ENCODE measurements at places on chromosomes 4 and X.

DNA sequence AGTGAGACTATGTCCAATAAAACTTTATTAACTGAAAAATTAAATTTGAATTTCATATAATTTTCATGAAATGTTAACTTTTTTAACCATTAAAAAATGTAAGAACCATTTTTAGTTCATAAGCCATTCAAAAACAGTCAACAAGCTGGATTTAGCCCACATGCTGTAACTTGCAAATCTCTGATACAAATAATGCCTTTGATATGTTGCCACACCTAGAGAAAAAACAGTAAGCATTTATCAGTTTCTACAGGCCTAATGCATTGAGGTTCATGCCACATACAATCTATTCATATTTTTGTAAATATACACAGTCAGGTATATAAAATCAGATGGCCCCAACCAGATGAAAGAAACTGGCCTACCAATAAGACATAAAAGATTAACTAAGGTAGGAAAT lies 52.8 kb downstream of the LCORL start:
- DNase-seq: no peak

DNA sequence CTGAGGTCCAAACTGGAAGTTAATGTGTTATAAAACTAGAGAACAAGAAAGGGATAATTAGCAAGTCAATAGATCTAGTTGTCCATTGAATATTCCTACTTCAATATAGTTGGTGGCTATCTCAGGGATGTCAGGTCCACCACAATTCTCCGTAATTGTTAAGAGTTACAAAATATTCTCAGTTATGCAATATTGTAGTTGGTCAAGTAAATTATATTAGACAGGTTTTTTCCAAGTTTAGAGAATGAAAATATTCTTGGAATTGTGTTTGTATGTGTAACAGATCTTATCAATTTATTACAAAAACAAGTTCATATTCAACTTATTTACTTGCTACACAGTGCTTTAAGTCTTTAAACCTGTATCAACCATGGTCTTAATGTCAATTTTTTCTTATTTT lies 547.4 kb downstream of the SPRY1 start:
- DNase-seq: no peak

- DNase-seq: no peak
These were observed 56.1 kb downstream of the PLS3 start for GRCh38 chrX:115616943-115617563.

DNA sequence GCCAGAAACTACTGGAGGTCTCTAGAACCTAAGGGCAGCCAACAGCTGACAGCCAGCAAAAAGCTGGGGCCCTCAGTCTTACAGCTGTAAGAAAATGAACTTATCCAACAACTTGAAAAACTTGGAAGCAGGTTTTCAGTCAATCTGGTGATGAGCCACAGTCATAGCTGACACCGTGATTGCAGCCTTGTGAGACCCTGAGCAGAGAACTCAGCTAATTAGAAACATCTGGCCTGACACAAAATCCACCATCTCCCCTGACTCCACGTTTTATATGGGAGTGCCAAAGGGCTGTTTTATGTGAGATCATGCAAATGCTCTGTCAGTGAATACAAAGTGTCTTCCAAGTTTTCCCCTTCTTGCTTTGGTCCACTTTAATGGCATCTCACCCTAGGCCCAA lies 198.8 kb upstream of the DCAF8L1 start:
- no peak for DNase-seq

DNA sequence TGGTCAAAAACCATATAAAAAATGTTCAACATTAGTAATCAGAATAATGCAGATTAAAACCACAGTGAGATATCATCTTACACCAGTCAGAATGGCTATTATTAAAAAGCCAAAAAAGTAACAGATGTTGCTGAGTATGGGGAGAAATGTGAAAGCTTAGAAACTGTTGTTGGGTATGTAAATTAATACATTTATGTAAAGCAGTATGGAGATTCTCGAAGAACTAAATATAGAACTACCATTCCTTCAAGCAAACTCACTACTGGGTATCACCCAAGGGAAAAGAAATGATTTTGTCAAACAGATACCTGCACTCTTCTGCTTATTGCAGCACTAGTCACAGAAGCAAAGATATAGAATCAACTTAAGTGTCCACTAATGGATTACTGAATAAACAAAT lies 576.4 kb upstream of the EPHA5 start:
- DNase-seq: no peak

- DNase-seq: peak; percentile 14
These were observed 716 bp downstream of the FHIP1A start for GRCh38 chr4:151409470-151410313.

All from BE2C (cell line).